ENCODE measurements at places on chromosomes 3 and 15.

- DNase-seq: no peak
These were observed 5.8 kb downstream of the ITIH1 start for GRCh38 chr3:52783211-52783555.

- peak; percentile 41 for DNase-seq
These were observed 50.8 kb upstream of the PRR23E start for GRCh38 chr3:127141921-127142730.

DNA sequence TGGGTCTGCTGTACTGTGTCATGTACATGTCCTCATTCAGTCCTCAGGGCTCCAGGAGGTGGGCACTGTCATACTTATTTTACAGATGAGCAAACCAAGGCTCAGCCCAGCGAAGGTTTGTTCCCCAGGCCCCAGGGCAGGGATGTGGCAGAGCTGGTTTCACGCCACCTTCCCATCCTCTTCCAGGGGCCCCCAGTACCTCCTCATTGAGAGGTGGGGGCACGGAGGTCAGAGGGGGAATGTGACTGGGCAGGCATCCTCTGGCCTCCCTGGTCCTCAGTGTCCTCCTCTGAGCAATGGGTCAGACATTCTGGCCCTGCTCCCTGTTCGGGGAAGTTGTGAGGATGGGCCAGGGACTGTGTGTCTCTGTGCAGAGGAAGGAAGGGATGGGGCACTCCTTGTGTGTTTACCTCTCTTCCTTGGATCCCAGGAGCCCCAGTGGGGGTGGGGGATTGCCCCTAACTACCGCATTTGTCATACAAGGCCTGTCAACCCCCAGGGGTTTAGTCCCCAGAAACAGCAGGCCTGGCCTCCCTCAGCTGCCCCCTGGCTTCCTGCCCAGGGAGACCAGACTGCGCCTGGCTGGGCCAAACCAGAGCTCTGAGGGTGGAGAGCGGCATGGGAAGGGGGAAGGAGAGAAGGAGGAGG is 65.9 kb upstream of the LCTL start:
- no peak for DNase-seq

GRCh38 chr3:186760141-186760833 is 23.1 kb upstream of the EIF4A2 start:
- DNase-seq: peak; percentile 75

GRCh38 chr3:125104639-125105038 is 48.8 kb upstream of the HEG1 start:
- DNase-seq: peak; percentile 67

DNA sequence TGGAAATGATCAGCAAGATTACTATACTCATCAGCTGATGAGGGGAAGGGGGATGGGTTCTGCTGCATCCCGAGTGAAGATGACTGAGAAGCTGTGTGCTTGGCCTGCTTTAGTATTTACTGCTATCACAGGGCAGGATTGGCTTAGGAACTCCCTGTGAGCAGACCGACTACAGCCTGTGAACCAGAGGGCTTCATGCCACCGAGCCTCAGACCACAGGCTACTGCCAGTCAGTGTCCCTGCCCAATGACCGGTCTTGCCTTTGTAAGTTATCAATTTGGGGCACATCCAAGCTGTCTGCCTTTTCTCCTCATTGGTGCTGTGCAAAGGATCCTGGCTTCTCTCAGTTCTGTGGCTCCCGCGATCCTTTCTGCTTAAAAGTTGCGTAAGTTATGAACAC is 71.5 kb downstream of the PDCD6IP start:
- no peak for DNase-seq

DNA sequence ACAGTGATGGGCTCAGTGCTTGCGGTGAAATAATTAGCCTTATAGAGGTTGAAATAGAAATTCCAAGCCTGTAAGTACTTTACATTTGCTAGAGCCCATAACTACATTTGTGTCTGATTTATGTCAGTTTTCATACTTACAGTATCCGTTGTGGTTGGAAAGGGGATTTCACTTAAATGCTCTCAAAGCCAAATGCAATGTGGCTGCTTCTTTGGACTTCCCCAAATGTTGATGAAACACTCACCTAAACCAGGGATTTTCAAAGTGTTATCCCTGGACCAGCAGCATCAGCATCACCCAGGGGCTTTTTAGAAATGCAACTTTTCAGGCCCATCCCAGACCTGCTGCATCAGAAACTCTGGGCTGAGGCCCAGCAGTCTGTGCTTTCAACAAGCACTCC is 378.7 kb downstream of the MCTP2 start:
- no peak for DNase-seq

DNA sequence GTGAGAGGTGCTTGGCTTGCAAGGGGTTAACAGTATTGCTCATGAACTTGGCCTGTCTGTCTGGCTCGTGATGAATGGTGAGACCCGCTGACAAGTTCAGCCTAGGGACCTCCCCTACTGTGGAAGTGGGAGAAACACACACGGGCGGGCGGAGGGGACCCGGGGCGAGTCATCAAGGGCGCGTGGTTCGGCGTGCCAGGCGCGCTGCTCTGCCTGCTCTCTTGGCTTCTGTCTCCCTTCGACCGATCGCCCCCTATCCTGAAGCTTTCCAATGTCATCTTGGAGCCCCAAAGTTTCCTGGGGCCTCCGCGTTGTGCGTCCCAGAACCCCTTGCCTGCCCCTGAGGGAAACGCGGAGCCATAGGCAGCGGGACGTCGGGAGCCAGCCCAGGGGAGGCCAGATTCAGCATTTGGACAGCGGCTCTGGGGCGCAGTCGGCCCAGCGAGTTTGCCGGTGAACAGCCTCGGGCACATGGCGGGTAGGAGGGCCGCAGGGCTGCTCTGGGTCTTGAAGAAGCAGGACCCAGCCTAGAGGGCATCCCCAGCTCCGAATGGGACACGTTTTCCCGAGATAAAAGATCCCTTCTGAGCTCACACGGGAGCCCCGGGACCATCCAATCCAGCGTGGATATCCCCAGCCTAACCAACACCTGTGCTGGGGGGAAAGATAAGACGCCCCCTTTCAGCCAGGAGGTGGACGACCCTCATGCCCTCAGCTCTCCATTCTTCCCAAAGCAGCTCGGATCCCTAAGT is 27.0 kb upstream of the POLG start:
- peak; percentile 57 for DNase-seq

DNA sequence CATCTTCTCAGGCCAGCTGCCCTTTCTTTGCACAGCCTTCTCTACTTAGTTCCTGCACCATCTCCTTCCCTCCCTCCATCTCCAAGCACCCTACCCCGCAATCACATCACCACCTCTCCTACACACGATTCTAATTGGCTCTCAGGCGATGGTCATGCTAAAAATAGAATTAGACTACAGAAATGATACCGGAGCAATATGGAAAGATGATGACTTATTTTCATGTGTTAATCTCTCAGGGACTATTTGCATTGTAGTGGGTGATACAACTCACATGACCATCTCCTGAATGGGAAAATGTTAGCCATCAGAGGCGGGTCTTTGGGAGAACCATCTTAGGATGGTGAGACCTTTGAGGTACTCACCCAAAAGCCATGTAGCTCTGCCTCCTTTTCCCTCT is 54.7 kb upstream of the PPARG start:
- no peak for DNase-seq

DNA sequence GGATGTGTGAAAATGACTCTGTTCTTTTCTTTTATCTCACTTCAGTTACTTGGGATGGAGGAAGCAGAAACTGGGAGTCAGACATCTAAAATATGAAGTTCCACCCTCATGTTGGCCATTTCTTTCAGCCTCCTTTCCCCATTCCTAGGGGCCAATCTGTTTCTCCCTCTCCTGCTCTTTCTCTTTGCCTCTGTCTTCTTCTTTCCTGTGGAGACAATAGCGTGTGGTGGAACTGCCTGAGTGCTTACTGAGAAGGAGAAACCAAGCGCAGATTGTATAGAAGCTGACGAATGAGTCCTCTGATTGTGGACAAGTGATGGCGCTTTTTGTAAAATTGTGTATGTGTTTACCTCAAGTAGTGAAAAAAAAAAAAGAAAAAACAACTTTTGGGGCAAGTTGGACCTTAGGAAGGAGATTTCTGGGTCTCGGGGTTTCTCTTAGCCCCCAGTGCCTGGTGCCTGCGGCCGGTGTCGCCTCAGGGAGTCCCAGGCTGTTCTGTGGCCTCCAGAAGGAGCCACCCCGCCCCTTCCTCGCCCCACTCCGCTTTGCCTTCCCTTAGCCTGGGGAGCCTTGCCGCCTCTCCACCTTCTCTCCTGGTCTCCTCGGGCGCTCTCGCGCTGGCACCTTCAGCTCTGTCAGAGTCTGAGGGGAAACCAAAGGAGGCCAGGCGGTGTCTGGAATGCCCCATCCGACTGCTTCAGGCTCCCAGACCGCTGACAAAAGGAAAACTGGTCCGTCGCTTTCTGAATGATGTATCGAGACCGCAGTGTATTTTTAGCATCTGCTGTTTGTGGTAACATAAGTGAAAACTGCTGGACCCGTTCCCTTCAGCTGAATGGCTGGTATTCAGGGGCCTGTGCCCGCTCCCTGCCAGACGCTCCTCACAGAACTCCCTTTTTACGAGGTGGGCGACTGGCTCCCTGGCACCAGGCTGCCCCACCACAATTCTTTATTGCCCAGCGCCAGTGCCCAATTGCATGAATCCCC is 30.1 kb downstream of the SCG5 start:
- DNase-seq: peak; percentile 76

GRCh38 chr15:47811172-47811571 is 93.9 kb downstream of the SEMA6D start:
- DNase-seq: no peak

GRCh38 chr3:50166620-50167019 is 11.5 kb downstream of the SEMA3F start:
- peak; percentile 39 for DNase-seq

DNA sequence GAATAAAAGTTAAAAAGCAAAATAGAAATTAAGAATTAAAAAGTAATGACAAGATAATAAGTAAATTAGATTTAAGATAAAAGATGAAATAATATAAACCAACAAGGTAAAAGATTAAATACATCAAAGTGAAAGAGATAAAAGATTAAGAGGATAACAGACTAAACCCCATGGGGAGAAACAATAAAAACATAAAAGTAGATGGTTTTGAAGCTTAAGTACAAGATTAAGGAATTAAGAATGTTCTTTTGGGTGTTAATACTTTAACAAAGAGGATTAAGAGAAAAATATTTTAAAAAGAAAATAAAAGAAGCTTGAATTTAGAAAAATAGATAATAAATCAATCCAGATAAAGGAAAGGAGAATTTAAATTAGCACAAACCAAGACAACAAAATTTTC is 85.4 kb downstream of the SQOR start:
- DNase-seq: no peak

- no peak for DNase-seq
These were observed 123.1 kb upstream of the UBE2E1 start for GRCh38 chr3:23682646-23683045.

DNA sequence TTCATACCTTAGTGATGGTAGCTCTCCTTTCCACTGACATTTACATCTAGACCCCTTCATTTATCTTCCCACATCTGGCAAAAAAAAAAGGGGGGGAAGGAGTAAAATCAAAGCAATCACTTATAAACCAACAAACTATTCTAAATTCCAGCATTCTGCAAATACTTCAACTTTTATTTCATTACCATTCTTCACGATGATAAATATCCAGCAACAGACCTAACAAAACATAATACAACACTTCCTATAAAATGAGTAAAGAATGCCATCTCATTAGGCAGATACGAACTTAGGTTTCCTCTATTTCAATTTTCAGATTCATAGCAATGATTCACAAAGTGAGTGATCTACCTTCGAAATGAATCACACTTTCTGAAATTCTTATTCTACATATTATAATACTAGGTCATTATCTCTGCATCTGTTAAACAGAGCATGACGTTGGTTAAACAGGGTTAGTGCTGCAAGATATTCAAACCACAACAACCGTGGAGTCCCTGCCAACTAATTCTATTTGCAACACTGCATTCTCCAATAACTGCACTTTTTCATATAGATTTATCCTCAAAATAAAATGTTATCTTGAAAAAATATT is at the start of gene LRRFIP2:
TSS of gene LRRFIP2 (minus strand) at position 51 of the 595 bp plus-strand sequence. CDS start 25,599 bp downstream, outside the sequence.
- DNase-seq: peak; percentile 69

DNA sequence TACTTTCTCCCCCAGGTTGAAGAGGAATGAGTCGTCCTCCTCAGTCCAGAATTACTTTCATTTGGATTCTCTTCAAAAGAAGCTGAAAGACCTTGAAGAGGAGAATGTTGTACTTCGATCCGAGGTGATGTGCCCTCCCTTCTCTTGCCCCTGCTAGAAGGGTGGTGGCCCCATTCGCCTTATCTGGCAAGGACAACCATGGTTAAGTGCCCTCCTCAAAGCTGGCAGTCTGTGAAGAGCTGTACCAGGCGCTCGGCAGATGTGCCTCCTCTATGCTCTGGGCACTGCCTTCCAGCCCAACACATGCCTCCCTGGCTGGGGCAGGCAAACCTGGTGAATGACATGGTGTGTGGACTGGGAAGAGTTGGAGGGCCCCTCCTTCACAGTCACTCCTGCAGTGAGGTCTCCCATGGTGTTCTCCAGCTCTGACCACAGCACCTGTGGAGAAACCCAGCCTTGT is 77.0 kb downstream of the CCK start:
- DNase-seq: no peak

- DNase-seq: peak; percentile 76
These were observed 413.8 kb upstream of the CCDC54 start for GRCh38 chr3:106963442-106963841.

DNA sequence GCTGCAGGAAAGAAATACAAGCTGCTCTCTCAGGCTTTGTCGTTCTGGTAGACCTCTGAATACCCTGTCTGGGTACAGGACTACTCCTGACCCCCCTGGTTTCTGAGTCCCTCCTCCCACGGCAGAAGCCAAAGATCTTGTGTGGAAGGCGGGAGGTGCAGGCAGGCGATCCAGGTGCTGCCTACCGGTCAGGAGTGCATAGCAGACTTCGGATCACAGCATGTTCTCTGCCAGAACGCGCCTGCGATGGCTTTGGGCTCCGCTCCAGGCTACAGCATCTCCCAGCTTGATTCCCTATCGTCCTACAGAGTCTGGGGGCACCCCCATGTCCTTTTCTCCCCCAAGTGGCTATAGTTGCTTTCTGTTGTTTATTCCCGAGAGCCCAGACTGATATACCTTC is 2.5 kb upstream of the CFAP100 start:
- no peak for DNase-seq

DNA sequence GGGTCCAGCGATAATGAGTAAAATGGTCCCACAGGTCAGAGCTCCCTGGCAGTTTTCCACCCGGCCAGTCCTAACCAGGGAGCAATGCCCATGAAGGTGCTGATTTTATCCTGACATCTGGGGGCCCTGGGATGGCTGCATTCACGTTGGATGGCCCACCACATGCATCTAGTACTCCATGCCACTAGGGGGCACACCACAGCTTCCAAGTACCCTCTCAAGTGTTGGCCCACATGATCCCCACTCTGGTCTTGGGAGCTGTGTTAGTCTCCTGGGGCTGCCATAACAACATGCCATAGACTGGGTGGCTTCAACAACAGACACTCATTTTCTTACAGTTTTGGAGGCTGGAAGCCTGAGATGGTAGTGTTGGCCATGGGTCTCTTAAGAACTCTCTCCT is 225.5 kb downstream of the SLCO3A1 start:
- no peak for DNase-seq

DNA sequence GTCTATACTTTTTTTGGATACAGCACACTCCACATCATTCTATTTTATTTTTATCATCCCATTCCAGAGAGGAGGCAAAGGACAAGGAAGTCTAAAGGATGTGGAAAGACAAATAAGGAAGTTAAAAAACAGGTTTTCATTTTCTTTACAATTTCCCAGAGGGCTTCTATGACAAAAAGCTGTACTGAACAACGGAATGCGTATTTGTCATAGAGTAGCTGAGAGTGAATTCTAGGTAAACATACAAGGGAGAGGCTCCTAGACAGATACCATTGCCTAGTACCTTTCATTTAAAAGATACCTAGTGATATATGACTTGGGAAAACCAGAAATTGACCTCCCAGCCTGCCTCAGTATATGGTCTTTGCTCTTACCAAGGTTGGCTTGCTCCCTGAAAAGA is 341.7 kb downstream of the FHIT start:
- no peak for DNase-seq
